ENCODE measurements at places on chromosomes 13 and 19.

- no peak for DNase-seq
Observed at GRCh38 chr13:30730526-30730925, 4.8 kb upstream of the ALOX5AP start.

DNA sequence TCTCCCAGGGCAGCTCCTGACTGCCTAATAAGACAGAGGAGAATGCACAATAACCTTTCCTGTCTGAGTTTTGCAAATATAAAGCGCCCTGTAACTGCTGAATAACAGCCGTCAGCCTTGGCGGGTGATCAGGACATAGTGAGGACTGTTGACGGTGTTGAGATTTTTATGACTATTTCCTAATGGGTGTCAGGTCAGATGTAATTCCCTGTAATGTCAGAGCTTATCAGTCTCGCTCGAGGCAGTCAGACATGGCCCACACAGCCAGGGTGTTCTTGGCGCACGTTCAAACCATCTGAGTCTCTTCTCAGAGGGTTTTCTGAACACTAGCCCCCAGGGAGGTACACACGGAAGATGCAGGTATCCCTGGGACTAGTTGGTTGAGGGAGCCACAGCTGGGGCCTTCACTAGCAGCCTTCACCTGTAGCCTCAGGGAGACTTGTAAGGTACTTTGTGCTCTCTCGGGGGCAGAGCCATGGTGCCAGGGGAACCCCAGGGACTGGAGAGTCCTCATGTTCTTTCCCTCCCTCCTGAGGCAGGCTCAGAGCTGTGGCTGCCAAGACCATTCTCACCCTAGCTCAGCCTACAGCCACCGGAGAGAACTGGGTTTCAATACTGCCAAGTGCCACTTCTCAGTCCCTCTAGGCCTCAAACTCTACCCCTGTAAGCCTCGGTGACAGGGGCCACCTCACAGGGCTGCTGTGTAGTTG lies 213.1 kb downstream of the UQCRFS1 start:
- no peak for DNase-seq

DNA sequence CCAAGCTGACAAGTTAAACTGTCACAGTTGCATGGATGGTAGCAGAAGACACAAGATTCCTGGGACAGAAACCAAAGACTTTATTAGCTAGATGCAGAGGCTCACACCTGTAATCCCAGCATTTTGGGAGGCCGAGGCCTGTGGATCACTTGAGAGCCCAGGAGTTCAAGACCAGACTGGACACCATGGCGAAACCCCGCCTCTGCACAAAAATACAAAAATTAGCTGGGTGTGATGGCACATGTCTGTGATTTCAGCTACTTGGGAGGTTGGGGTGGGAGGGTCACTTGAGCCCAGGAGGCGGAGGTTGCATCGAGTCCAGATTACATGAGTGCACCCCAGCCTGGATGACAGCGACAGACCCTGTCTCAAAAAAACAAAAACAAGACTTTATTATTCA lies 346.6 kb downstream of the IRS2 start:
- no peak for DNase-seq

DNA sequence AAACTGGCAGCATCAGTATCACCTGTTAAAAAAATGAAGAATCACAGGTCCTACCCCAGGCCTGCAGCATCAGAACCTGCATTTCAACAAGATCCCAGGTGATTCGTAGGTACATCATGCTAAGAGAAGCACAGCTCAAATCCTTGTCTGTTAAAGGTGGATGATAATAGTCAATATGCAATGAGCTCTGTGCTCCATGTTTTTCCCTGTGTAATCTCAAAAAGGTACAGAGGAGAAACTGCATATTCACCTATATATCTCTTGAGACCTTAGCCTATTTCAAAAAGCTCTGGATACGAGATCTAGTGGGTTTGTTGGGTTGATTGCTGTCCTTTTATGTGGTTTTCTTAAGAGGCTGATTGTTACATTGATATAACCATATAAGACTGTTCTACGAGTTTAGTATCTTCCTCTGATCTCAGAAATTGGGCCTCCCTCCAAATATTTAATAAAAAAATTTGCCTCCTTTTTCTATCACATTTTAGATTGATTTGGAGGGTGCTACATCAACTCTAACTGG lies 148.9 kb downstream of the DCT start:
- DNase-seq, result no peak

- DNase-seq, result no peak
Observed at GRCh38 chr13:93716623-93717022, 490.0 kb downstream of the GPC6 start.

Measured in NCI-H146 (cell line).